GM23248 (cell line): ENCODE measurements at places on chromosomes 16 and 17. TPM values are rescaled to one million over a fixed set of nuclear protein-coding genes. Genes with fewer than 3 reads are reported as not detected.
A peak's percentile ranks its signal among the peaks of the same experiment; 100 is the strongest.

PGS1 gene
- total RNA-seq: 31.4 and 32.5 TPM in 2 replicates

CLEC19A gene
- not detected in 2 replicates for total RNA-seq

CPHXL2 gene
- not detected in 2 replicates for total RNA-seq

TAC4 gene
- not detected in 2 replicates for total RNA-seq

COX11 gene
- total RNA-seq: 46.8 and 54.0 TPM in 2 replicates

OTOP3 gene
- not detected in 2 replicates for total RNA-seq

DNA sequence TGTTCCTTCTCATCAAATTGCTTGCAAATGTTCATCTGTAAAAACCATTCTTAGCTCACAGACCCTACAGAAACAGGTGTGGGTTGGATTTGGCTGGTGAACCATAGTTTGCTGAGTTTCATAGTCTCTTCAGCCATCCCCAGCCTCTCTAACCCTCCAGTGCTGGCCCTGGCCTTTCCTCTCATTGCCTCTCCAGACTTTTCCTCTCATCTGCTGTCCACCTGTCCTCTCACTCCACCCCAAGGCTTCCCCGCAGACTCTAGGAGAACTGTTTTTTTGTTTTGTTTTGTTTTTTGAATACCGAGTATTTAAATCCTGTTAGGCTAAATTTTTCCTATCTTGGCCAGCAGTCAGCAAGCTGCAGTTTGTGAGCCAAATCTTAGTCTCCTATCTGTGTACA lies 41.1 kb downstream of the MEOX1 start:
- no peak for DNase-seq
- no peak overlapping the region for H3K27ac ChIP-seq
- H3K27me3 ChIP-seq: 0 out of 2 replicates have a peak, but pooled peaks cover 7% of the 10 kb centered on the region
- no peaks in the 10 kb centered on the region for H3K4me1 ChIP-seq
- H3K36me3 ChIP-seq: no peaks in the 10 kb centered on the region

- peak; percentile 56 for DNase-seq
- H3K36me3 ChIP-seq: no peaks in the 10 kb centered on the region
- H3K27ac ChIP-seq: no peak overlapping the region
- no peak overlapping the region for H3K4me3 ChIP-seq
- H3K4me1 ChIP-seq: no peaks in the 10 kb centered on the region
- no peaks in the 10 kb centered on the region for H3K27me3 ChIP-seq
Observed at GRCh38 chr17:74089869-74090464, 113.5 kb upstream of the RPL38 start.

DNA sequence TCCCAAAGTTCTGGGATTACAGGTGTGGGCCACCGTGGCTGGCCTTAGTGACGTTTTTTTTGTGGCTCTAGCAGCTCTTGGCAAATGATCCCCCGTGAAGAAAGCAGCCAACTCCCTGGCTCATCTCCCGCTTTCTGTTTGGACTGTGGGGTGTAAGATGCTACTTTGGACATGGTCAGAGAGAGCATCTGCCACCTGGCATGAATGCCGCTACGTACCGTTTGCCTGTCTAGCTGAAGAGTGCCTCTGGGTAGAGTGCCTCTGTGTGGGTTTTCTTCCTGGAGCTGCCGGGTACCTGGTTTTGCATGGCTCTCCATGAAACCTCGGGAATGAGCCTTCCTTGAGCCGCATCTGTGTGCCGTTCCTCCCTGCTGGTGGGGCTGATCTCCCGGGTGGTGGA lies 34.3 kb downstream of the NDEL1 start:
- peaks cover 58% of the 10 kb centered on the region for H3K36me3 ChIP-seq
- DNase-seq: no peak
- no peak overlapping the region for H3K4me3 ChIP-seq
- no peak overlapping the region; the same call in 1 of the 2 replicates for H3K27ac ChIP-seq
- peaks cover 14% of the 10 kb centered on the region for H3K4me1 ChIP-seq

DNA sequence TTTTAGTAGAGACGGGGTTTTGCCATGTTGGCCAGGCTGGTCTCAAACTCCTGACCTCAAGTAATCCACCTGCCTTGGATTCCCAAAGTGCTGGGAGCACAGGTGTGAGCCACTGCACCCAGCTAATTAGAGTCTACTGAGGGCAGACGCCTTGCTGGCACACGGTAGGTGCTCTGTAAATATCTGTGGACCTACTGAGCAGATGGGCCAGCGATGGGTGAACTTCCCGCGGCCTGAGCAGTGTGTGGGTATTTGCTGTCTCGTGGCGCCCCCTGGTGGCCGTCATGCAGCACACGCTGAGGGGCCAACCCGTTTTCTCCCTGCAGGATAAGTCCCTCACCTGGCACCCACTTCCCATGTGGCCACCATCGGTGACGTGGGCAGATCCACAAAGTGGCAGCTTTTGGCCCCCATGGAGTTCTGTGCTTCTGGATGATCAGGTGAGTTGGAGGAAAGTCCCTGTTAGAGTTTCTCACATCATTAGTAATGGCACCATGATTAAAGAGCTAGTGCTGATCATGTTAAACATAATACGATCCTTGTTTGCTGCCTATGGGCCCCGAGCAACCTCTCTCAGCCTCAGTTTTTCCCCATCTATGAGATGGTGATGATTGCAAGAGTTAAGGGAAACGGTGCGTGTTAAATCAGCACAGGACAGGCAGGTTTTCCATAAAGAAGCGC lies 40.7 kb downstream of the ZDHHC7 start:
- H3K4me3 ChIP-seq: no peak overlapping the region
- H3K4me1 ChIP-seq: peaks cover 15% of the 10 kb centered on the region
- peak; percentile 80 for DNase-seq
- no peaks in the 10 kb centered on the region for H3K27me3 ChIP-seq
- H3K27ac ChIP-seq: no peak overlapping the region
- peaks cover 15% of the 10 kb centered on the region; the same call in 1 of the 2 replicates for H3K36me3 ChIP-seq

GRCh38 chr16:55046916-55047315 lies 116.3 kb downstream of the IRX5 start:
- H3K27me3 ChIP-seq: peaks cover 3% of the 10 kb centered on the region; the same call in 1 of the 2 replicates
- H3K36me3 ChIP-seq: no peaks in the 10 kb centered on the region
- DNase-seq: no peak

DNA sequence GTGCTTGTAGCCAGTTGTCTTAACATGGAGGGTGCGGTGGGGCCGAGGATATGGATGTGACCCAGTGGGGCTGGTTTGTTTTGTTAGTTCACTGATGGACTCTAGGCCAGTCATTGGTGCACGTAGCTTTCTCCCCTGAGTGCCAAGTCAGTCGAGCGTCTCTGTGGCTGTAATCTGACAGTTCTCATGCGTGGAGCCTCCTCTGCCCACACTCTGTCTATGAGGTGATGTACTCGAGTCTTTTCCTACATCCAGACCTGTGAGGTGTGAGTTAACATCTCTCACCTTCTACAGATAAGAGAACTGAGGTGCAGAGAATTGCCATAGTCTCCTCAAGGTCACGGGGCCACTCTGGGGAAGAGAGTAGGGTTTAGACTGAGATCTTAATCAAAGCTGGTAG lies 90.2 kb downstream of the MARCHF10 start:
- peaks cover 29% of the 10 kb centered on the region for H3K4me1 ChIP-seq
- no peaks in the 10 kb centered on the region for H3K27me3 ChIP-seq
- no peak overlapping the region for H3K27ac ChIP-seq
- H3K36me3 ChIP-seq: no peaks in the 10 kb centered on the region
- DNase-seq: no peak

- peaks cover 17% of the 10 kb centered on the region for H3K4me1 ChIP-seq
- H3K36me3 ChIP-seq: no peaks in the 10 kb centered on the region
Observed at GRCh38 chr16:11327277-11328171, 17.7 kb upstream of the RMI2 start.

DNA sequence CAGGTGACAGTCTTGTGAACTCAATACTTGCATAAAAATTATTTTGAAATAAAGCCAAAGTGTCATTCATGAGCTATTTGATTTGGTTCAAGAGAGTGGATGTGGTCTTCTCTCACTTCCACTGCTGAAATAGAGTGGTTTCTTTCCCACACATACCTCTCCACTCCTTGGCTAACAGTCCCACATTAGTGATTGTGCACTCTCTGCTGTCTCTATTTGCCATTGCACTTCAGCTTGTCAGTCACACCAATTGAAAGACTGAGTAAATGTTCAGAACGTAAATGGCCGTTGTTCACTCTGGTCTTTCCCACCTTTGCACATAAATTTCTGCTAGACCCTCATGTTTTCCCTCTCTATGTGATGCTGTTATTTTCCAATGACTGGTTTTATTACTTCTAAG lies 197.5 kb downstream of the FTO start:
- no peak overlapping the region for H3K4me3 ChIP-seq
- no peaks in the 10 kb centered on the region for H3K27me3 ChIP-seq
- DNase-seq: no peak
- H3K27ac ChIP-seq: no peak overlapping the region
- H3K36me3 ChIP-seq: no peaks in the 10 kb centered on the region

DNA sequence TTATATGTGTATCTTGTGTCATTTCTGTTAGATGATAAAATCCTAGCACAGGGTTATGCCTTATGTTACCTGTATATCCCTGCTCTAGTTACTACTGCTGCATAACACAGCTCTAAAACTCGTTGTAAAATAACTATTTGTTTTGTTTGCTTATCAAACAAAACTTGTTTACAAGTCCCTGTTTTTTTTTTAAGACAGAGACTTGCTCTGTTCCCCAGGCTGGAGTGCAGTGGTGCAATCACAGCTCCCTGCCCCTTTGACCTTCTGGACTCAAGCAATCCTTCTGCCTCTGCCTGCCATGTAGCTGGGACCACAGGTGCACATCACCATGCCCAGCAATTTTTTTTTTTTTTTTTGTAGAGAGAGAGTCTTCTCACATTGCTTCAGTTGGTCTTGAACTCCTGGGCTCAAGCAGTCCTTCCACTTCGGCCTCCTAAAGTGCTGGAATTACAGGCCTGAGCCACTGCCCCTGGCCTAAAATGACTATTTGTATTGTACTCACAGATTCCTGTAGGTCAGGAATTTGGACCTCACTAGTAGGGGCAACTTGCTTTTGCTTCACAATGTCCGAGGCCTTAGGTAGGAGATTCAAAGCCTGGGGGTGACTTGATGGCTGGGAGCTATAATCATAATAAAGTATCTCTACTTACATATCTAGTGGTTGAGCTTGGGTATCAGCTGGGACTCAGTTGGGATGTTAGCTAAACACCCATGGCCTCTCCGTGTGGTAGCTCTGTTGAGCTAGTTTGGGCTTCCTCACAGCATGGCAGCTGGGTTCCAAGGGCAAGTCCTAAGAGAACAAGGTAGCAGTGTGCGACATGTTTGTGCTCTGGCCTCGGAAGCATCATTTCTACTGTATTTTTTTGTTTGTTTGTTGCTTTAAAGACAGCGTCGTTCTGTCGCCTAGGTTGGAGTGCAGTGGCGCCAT lies 12.6 kb downstream of the DUSP14 start:
- H3K27me3 ChIP-seq: no peaks in the 10 kb centered on the region
- H3K36me3 ChIP-seq: no peaks in the 10 kb centered on the region
- no peak overlapping the region for H3K27ac ChIP-seq
- no peak for DNase-seq
- H3K4me1 ChIP-seq: no peaks in the 10 kb centered on the region

DNA sequence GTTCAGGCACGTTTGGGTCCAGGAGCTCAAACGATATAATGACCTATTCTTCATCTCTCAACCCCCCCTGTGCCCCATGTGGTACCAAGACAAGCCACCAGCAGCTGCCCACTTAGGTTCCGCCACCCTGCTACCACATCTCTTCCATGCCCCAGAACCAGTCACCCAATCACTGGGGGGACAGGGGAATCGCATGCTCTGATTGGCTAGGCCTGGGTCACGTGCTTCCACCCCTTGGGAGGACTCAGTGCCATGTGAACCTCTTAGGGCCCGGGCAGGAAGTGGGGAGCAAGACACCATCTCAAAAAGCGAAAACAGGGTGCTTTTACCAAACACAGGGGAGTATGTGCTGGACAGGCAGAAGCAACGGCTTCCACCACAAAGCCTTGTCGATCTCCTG lies 91.3 kb downstream of the KATNIP start:
- H3K4me3 ChIP-seq: no peak overlapping the region
- no peak for DNase-seq
- no peaks in the 10 kb centered on the region for H3K36me3 ChIP-seq
- no peak overlapping the region for H3K27ac ChIP-seq
- H3K27me3 ChIP-seq: no peaks in the 10 kb centered on the region

GRCh38 chr17:81825841-81826466 lies 7.1 kb downstream of the MCRIP1 start:
- no peaks in the 10 kb centered on the region for H3K27me3 ChIP-seq
- H3K36me3 ChIP-seq: no peaks in the 10 kb centered on the region
- H3K4me3 ChIP-seq: no peak overlapping the region
- no peak for DNase-seq

GRCh38 chr16:76360404-76360803 lies 83.2 kb downstream of the CNTNAP4 start:
- no peak overlapping the region for H3K4me3 ChIP-seq
- no peaks in the 10 kb centered on the region for H3K36me3 ChIP-seq
- H3K27me3 ChIP-seq: no peaks in the 10 kb centered on the region
- no peak overlapping the region for H3K27ac ChIP-seq
- DNase-seq: no peak
- no peaks in the 10 kb centered on the region for H3K4me1 ChIP-seq

GRCh38 chr17:49846938-49847712 lies 744 bp downstream of the TAC4 start:
- no peak for DNase-seq
- peaks cover 7% of the 10 kb centered on the region; the same call in 1 of the 2 replicates for H3K4me1 ChIP-seq
- H3K27ac ChIP-seq: no peak overlapping the region
- H3K36me3 ChIP-seq: no peaks in the 10 kb centered on the region
- no peak overlapping the region for H3K4me3 ChIP-seq

DNA sequence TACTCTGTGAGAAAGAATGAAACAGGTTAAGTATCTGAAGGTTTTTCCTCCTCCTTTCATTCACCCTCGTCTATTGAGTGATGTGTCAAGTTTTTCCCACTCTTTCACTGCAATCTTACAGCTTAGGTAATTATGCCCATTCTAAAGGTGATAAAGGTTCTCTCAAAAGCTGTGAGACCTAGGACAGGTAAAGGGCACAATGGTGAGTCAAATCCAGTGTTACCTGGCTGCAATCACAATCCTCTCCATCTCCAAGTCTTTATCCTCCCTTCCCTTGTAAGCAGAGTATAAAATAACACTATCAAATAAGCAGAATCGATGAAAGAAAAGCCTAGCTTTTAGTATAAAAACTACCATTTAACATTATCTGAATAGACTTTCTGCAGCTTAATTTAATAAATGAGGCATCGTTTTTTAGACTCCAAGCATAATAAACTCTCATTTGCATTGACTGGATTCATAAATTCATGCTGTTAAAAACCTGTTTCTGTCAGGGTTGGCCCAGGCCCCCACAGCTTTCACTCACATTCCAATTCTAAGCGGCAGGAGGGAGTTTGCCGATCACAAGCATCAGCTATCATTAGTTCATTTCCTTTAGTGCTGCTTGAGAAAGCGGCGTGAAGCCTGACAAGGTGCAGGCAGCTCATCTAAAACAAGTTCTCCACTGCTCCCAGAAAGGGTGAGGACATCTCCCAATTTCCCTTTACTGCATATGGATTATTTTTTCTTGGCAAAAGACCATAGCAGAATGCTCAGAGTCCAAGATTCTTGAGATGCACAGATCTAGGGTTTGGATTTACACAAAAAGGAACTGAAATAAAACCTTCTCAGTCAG lies 67.8 kb downstream of the CDH8 start:
- no peak overlapping the region for H3K4me3 ChIP-seq
- no peaks in the 10 kb centered on the region for H3K36me3 ChIP-seq
- H3K4me1 ChIP-seq: no peaks in the 10 kb centered on the region
- H3K27me3 ChIP-seq: no peaks in the 10 kb centered on the region

GRCh38 chr16:60810250-60810649 lies 1226.0 kb downstream of the CDH8 start:
- DNase-seq: no peak
- H3K4me1 ChIP-seq: no peaks in the 10 kb centered on the region
- no peaks in the 10 kb centered on the region for H3K27me3 ChIP-seq
- no peak overlapping the region for H3K4me3 ChIP-seq
- no peak overlapping the region for H3K27ac ChIP-seq
